ENCODE measurements at places on chromosomes 2 and 18.

DNA sequence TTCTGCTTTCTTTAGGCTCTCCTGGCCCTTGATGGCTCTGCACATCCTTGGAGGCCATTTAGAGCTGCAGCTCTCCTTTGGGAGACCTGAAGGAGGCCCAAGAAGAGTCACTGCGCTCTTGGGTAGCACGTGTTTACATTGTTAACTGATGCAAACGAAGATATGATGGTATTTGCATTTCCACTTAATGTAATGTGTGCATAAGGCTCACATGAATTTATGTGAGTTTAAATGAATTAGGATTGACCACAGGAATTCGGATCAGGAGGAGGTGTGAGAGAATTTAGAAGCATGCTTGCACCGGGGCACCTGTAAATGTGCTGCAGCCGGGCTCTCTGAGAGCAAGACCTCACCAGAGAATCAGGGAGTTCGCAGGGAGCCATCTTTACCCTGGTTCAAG lies 7.5 kb downstream of the SH3RF3 start:
- no peak for DNase-seq

GRCh38 chr2:231228223-231228622 lies 29.8 kb downstream of the ARMC9 start:
- DNase-seq = no peak

- DNase-seq = no peak
These were observed 650 bp upstream of the AFG3L2 start for GRCh38 chr18:12377556-12378197.

DNA sequence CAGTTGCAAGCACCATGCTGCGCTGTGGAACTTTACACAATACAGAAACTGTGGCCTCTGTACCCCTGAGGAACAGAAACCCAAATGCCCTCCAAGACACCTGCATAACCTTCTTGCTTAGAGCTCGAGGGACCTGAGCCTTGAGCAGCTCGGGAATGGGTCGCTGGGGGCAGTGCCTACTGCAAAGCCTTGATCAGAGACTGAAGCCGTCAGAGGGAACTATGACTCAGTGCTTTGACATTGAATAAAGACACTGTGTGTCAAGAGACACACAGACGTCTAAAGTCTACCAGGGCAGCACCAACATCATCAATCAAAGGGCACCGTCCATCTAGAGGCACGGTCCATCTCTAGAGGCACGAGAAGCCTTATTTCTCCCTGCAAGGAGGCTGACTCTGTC lies 30.6 kb downstream of the GPR45 start:
- DNase-seq = no peak

GRCh38 chr2:217413193-217413592 lies 553.3 kb upstream of the TNP1 start:
- DNase-seq = no peak

DNA sequence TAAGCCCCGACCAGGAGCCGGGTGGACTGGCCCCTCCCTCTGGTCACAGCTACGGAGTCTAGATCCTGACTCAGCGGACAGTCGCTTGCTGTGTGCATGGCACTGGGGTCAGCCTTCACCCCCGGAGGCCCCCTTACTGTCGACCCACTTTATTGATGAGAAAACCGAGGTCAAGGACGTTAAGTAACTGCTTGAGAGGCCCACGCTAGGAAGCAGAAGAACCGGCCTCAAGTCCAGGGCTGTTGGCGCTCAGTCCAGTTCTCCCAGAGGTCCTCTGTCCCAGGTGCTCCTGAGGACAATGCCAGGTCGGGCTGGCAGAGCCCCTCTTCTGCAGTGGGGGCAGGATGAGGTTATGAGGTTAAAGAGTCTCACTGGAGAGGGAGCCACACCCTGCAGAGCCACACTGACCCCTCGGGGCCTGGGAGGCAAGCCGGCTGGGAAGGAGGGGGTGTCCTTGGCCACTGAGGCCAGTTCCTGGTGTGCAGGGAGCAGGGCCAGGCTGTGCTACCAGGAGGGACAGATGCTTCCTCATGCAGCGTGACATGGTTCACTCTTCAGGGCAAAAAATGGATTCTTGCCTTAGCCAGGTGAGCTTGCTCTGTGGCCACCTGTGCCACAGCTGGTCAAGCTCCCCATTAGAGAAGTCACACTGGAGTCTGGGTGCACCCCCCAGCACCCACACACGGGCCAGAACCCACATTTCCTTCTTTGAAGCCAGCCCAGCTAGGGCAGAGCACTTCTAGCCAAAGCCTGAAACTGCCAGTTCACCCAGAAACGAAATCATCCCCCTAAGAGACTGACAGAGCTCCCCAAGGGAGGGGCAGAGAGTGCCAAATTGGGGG lies 47.3 kb upstream of the HPCAL1 start:
- no peak for DNase-seq

DNA sequence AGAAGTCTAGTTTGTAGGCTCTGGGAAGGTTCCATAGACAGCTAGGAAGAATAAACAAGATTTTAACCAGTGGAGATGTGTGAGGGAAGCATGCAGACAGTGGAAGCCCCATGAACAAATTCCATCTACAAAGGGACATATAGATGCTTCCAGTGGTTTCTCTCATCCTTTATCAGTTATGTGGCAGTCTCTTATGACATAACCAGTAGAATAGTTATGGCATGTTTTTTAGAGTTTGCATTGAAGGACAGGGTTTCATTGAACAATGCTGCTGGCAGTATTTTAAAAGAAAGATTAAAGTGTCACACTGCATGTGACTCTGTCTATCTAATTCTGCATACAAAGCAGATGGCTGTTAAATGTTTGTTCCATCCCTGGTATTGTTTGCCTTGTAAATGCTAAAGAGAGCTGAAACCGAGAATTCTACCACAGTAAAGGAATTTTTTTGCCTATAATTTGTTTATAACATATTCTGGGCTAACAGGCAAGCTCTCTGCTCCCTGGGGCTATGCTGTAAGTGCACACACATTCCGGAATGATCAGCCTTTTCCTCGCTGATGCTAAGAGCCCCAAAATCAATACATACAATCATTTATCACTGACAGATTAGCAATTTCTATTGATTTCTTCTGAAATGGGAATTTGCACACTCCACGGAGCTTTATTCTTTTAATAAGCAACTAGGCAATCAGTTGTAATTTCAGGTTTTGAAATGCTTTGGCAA lies 76.8 kb upstream of the PELI1 start:
- DNase-seq = no peak

DNA sequence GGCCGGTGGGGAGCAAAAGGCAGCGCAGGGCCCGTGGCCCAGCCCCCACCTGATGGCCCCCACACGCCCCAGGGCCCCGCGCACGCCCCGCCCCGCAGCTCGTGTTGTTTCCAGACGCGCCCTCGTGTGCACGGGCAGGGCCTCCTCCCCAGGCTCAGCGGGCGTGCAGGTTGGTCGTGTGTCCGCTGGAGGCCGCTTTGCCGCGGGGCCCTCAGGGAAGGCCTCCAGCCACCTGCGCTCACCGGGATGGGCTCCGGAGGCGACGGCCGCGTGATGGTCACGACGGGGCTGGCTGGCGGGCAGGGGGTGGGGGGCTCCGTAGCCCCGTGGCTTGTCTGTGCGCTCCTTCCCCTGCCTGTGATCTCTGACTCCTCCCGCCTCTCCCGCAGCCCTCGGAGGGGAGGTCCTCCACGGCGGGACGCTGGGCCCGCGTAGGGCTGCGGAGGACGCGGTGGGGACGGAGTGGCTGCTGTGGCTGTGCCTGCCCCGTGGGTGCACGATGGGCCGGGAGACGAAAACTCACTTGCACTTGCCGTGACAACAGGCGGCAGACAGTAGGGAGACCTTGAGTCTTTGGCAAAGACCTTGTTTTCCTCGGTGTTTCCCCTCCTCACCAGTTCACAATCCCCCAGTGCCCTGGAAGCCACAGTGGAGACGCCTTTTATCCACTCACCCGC lies 67.1 kb downstream of the RTP5 start:
- no peak for DNase-seq

- DNase-seq = no peak
These were observed 153.7 kb upstream of the VRK2 start for GRCh38 chr2:57892920-57893319.

- no peak for DNase-seq
These were observed 1229.6 kb upstream of the ZEB2 start for GRCh38 chr2:145749556-145749955.

GRCh38 chr18:13268158-13269012 lies 49.8 kb downstream of the LDLRAD4 start:
- no peak for DNase-seq
